Fibroblast of lung (primary cell): ENCODE measurements at places on chromosomes 4 and X. TPM values are rescaled to one million over a fixed set of nuclear protein-coding genes. Genes with fewer than 3 reads are reported as not detected.

The P2RY8 gene
- not detected in 2 replicates for total RNA-seq

GRCh38 chr4:114734594-114734993 is 136.0 kb downstream of the UGT8 start:
- H3K36me3 ChIP-seq, result no peaks in the 10 kb centered on the region
- no peak overlapping the region for H3K27ac ChIP-seq
- DNase-seq, result no peak
- H3K4me3 ChIP-seq, result no peak overlapping the region
- no peaks in the 10 kb centered on the region for H3K4me1 ChIP-seq
- H3K27me3 ChIP-seq, result no peaks in the 10 kb centered on the region

The NAT8L gene
- total RNA-seq, result 0.17 and 0.26 TPM in 2 replicates

- no peaks in the 10 kb centered on the region for H3K27me3 ChIP-seq
- H3K4me3 ChIP-seq, result no peak overlapping the region
- H3K4me1 ChIP-seq, result peaks cover 6% of the 10 kb centered on the region
Measured at GRCh38 chr4:77576351-77576750, 29.3 kb upstream of the CXCL13 start.

GRCh38 chrX:49242545-49243066 is 7.3 kb downstream of the CCDC22 start:
- H3K4me3 ChIP-seq, result no peak overlapping the region
- H3K36me3 ChIP-seq, result no peaks in the 10 kb centered on the region
- no peak for DNase-seq
- H3K4me1 ChIP-seq, result no peaks in the 10 kb centered on the region
- H3K27ac ChIP-seq, result no peak overlapping the region
- no peaks in the 10 kb centered on the region for H3K27me3 ChIP-seq

The DDX53 gene
- not detected in 2 replicates for total RNA-seq

GRCh38 chr4:184664445-184665210 is 15.1 kb downstream of the PRIMPOL start:
- H3K27me3 ChIP-seq, result no peaks in the 10 kb centered on the region
- H3K27ac ChIP-seq, result no peak overlapping the region
- H3K36me3 ChIP-seq, result peaks cover 4% of the 10 kb centered on the region
